ENCODE measurements at places on chromosomes 12 and 14.

DNA sequence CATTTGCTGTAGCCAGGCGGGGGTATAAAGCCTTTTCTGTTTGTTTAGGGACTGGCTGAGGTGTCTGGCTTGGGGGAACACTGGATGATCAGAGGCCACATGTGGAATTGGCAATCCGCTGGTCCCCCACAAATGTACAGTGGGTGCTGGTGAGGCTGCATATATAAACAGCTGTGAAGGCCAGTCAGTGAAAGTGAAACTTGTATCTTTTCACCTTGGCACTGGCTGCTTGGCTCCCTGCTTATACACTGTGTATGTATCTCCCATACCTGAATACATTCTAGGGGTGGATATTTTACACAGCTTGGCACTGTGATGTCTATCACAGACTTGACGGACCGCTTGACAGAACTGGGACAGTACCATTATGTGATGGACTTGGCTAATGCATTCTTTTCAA is 246.8 kb upstream of the AVPR1A start:
- no peak for DNase-seq

DNA sequence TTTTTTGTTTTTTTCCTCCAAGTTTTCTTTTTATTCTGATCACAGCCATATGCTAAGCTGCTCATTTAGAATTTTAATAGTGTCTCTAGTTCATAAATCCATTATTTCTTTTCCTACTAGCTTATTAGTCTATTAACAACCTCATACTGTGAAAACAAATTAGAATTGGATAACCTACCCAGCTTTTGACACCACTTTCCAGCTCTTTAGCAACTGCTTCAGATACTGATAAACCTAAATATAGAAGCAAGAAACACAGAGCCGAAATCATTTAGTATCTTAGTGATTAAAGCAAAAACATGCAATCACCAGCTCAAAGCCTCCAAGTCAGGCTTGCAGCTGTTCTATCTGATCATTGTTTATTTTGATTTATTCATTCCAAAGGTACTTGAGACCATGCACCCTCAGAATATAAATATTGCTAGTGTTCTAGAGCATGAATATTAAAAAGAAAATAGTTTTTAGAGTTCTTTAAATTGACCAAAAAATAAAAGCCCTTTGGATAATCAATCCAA is 121.5 kb downstream of the STXBP6 start:
- DNase-seq: no peak

DNA sequence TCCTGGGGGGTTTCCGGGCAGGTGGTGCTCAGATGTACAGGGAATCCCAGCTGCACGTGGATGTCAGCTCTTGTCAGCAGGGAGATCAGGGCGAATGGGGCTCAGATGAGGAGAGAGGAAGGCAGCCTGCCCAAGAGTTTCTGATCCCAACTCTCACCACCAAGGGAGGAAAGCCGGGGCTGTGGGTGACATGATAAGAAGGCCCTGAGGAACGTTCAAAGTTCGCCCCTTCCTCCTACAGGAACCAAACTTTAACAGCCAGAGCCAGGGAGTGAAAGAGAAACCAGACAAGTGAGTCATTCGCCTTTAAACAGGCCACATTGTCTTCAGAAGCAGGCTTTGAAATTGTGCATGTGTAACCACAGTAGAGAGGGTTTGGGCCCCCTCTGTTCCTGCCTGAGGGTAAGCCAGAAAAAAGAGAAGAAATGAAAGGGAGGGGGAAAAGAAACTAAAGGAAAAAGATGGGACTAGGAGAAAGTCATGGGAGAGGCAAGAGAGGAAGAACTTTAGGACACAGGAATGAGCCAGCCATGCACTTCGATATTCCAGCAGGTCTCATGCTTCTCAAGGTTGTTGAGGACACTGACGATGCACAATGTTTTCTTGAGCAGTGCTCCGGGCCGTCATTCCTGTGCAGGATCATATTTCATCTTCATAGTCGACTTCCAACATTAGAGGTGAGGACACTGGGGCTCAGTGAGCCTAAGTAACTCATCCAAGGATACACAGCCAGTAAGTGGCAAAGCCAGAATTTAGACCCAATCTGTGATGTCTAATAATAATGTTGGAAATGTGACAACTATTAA is 691.4 kb upstream of the TBX3 start:
- DNase-seq: no peak

- DNase-seq: no peak
These were observed 84.3 kb downstream of the ETNK1 start for GRCh38 chr12:22709292-22709691.

- DNase-seq: no peak
These were observed 111.9 kb downstream of the CCDC60 start for GRCh38 chr12:119446459-119446858.

DNA sequence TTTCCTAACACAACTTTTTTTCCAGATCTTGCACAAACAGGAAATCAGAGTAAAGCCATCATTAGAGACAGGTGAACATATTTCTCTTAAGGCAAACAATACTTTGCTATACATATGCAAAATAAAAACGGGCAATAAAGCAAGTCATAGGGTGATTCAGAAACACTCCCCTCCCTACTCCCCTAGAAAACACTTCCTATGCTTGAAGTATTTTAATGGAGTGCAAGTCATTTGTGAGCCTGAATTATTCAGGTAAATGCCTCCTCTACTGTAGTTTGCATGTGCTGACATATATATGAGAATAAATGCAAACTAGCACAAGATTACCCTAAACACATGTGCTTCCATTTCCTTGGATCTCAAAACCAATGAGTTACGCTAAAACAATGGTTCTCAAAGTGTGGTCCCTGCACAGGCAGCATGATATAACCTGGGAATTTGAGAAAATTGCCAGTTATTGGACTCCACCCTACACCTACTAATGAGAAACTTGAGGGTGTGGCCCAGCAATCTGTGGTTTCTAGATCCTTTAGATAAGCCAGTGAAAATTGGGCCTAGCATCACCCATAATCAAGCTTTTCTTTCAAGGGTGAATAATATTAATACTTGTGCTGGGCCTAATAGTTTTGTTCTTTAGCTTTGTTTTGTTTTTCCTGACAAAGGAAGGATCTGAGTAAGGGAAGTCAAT is 159.7 kb upstream of the BMP4 start:
- no peak for DNase-seq

DNA sequence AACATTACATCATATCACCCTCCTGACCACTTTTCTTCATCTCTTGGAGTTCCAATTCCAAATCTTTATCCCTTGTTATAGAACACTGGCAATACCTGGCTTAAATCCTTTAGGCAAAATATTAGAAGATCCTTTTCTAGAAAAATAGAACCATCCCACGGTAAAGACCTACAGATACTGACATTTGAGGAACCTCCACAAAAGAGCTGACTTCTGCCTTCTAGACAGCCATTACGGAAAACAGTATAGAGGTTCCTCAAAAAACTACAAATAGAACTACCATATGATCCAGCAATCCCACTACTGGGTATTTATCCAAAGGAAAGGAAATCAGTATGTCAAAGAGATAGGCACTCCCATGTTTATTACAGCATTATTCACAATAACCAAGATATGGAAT is 241.7 kb upstream of the AMIGO2 start:
- no peak for DNase-seq

DNA sequence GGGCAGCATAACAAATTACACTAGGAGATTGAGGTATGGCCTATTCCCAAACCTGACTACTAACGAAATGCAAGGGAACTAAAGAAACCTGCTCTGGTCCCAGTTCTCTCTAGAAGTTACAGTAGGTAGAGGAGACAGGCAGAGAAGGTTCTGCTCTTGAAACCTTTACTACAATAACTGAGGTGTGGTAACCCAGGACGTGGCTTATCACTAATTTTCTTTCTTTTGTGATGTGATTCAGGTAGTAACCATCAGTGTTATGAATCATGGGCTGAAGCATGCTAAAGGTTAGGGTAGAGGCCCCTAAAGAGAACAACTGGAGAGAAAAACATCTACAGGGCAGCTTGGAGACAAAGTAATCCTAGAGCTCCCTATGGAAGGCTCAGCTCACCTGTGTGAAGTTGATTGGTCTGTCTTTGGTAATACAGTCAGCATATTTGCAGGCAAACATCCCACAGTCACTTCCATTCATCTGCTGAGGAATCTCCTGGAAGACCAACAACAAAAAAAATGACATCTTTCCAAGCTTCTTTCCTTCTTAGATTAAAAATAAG is 41.8 kb upstream of the COL2A1 start:
- no peak for DNase-seq

DNA sequence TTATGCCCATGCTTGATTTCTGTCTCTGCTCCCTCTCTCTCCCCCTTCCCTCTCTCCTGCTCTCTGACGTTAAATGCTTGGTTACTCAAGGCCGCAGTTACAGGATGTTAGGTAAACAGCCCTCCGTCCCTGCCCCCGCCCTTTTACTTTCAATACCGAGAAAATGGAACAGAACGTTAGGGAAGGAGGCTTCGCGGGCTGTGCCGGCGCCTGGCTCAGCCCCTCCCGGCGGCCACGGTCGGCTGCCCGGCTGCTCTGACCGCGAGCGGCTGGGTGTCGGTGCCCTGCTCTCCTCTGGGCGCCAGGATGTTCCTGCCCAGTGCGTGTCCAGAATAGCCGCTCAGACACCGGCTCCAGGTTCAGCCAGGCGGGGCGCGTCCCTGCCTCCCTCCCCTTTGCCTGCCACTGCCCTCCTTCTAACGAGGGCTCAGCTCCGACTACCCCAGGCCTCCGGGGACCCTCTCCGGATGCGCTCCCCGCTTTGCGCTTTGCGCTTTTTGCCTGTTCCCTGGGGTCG is 166.1 kb downstream of the ADCK1 start:
- no peak for DNase-seq

DNA sequence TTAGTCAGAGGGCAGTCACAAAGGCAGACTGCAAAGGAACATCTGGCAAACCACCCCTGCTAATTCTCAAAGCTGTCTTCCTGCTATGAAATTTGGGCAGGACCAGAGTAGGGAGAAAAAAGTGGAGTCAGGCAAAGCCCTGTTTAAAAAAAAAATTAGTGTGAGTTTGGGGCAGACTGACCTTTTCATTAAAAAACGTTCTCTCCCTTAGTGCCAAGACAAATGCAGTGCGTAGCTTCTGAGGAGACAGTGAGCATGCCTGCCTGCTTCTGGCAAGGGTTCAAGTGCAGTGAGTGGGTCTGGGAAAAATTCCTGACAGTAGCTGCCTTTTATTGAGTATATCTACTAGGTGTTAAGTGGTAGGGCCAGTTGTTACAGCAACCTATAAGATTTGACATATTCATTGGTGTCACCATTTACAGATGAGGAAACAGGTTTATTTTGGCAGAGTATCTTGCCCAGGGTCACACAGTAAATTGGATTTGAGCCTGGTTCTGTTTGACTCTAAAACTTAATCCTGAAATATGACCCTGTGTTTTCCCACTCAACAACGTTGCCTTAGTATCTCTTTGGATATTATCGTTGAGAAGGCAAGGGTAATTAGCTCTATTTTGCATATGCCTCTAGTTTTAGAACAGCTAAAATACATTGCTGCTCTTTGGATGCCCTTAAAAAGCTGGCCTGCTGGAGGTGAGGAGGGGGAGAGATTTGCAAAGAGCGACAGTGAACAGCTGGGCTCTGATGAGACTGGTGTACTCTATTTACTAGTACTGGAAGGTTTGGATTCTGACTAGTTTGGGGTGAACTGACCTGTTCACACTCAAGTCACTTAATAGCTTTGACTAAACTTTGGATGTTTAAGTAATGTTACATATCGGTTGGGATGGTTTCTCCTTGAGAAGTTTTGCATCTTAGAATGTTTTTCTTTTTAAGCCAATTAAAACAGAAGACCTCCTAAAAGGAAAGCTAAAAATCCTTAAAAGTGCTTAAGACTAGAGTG is 72.8 kb downstream of the PAPOLA start:
- no peak for DNase-seq

- DNase-seq: no peak
These were observed 58.4 kb downstream of the SLC25A47 start for GRCh38 chr14:100381395-100382105.

- DNase-seq: no peak
These were observed 115.2 kb downstream of the SCN8A start for GRCh38 chr12:51706206-51706605.

GRCh38 chr12:76270657-76271358 is 77.4 kb downstream of the BBS10 start:
- no peak for DNase-seq

- DNase-seq: no peak
These were observed 31.6 kb upstream of the BEGAIN start for GRCh38 chr14:100618763-100619320.

GRCh38 chr14:52790756-52791222 is 618 bp downstream of the GNPNAT1 start:
- no peak for DNase-seq

GRCh38 chr12:130796985-130797686 is 41.9 kb downstream of the STX2 start:
- no peak for DNase-seq

DNA sequence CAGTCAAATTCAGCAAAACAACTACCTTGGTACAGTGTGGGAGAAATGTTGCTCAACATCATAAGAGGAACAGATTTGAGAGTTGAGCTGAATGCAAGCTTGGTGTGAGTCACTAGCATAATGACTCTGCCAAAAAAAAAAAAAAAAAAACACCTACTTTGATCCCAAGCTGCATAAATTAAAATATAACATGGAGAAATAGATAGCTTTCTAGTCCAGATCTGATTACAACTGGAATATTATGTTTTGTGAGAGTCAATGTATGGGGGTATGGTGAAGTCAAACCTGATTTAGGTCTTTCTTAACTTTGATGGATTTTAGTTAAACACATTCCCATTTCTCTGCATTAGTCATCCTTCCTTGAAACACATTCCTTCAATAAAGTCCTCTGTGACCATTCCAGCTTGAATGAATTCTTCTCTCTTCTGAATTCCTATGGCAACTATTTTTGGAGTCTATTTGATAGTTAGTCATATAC is 188.1 kb downstream of the SLC5A8 start:
- peak; percentile 68 for DNase-seq

Measured in glomerular endothelial cell (primary cell).